NCI-H1694 (cell line): ENCODE measurements at places on chromosomes 5 and 9.

GRCh38 chr9:84778570-84778969 lies 109.0 kb downstream of the NTRK2 start:
- no peak for DNase-seq

- no peak for DNase-seq
These were observed 93.6 kb downstream of the ATPSCKMT start for GRCh38 chr5:10155897-10156667.

- DNase-seq: no peak
These were observed 5.1 kb downstream of the GLDC start for GRCh38 chr9:6640268-6641051.

GRCh38 chr9:119968836-119969707 lies 599.8 kb upstream of the BRINP1 start:
- peak; percentile 50 for DNase-seq

GRCh38 chr9:133188843-133189180 lies 20.2 kb downstream of the OBP2B start:
- no peak for DNase-seq

- DNase-seq: no peak
These were observed 3.5 kb downstream of the PAIP1 start for GRCh38 chr5:43553381-43553780.

DNA sequence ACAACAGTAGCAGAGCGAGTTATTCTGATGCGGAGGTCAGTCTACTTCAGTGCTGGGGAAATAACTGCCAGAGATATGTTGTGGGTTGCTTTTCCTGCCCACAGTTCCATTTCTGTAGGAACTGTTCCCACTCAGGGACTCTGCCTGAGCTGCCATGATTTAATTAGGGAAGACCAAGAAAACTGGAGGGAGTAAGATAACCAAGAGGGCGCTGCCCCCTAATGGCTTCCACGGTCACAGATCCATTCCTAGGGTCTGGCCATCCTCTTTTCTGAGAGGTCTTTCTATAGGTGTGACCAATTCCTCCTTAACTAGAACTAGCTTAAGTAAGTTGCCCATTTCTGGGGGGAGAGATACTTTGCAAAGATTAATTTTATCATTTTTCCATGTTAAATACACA lies 125.9 kb downstream of the APBA1 start:
- peak; percentile 47 for DNase-seq
